ENCODE measurements at places on chromosomes 6 and 20.
A peak's percentile ranks its signal among the peaks of the same experiment; 100 is the strongest.

DNA sequence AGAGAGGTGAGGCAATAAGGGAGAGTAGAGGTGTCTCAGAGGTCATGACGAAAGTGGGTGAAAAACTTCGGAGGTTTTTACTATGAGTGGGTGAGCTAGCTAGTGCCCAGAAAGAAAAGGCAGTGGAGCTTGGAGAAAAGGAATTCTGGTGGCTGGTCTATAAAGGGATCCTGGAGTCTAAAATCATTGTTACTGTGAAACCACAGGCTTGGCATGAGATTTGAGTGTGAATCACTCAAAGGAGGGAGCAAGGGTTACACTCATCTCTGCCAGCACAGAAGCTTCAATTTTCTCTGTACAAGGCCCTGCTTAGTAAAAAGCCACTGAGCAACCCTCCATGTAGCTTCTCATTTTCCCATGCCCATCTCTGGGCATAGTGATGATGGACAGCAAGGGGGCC lies 47.5 kb downstream of the CD83 start:
- DNase-seq = no peak

GRCh38 chr6:45838451-45838850 lies 177.2 kb downstream of the CLIC5 start:
- no peak for DNase-seq

- DNase-seq = peak; percentile 82
Observed at GRCh38 chr6:82570083-82570482, 206.5 kb downstream of the TPBG start.

DNA sequence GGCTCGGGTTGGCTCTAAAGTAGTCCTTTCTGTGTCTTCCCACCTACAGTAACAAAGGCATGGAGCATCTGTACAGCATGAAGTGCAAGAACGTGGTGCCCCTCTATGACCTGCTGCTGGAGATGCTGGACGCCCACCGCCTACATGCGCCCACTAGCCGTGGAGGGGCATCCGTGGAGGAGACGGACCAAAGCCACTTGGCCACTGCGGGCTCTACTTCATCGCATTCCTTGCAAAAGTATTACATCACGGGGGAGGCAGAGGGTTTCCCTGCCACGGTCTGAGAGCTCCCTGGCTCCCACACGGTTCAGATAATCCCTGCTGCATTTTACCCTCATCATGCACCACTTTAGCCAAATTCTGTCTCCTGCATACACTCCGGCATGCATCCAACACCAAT lies 291.2 kb downstream of the ESR1 start:
- DNase-seq = no peak

- no peak for DNase-seq
Observed at GRCh38 chr6:88536071-88536625, 370.0 kb upstream of the CNR1 start.

- DNase-seq = no peak
Observed at GRCh38 chr6:148436466-148436865, 93.8 kb downstream of the SASH1 start.

DNA sequence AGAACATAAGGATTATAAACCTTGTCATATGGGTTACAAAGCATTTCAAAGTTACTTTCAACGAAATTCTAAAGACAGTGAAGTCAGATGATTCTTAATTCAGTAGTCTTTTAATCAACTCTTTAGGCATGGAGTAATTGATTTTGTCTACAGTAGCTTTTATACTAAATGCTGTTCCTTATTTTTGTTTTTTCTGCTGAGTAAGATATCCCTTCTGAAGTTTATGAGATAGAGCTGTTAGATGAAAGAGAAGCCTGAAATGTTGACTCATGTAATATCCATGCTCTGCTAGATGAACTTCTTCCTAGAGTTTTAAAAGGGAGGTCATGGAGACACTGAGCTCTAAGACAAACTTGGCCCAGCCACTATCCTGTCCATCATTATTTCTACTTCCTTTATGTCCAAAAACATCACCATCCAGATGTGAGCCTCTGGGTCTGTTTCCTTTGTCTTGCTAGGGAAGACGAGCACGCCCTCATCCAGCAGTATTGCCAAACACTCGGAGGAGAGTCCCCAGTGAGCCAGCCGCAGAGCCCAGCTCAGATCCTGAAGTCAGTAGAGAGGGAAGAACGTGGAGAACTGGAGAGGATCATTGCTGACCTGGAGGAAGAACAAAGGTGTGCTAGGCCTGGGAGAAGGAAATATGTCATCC lies 550.3 kb downstream of the UTRN start:
- DNase-seq = no peak

DNA sequence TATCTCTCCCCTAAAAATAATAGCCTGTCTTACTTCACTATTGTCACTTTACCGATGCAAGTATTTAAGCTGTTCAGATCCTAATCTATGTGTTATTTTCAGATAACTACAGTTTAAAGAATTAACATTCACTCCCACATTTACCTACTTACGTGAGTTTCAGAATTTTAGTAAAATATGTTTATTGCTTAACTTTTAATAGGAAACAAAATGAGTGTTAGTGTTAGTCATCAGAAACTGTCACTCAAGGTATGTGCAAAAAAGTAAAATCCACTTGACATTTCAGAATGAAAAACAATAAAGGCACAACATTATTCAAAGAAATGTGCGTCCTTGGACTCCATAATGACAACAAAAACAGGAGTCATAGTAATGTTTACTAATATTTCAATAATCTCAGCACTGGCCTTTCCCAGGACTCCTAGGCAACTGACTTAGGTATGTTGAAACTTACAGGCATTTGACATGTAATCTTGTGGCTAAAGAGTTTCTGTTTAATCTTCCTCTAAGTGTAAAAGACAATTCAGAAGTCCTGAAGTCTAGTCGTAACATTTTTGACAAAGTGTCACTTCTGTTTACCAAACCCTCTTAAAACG lies 4.5 kb downstream of the ATXN1 start:
- DNase-seq = no peak

DNA sequence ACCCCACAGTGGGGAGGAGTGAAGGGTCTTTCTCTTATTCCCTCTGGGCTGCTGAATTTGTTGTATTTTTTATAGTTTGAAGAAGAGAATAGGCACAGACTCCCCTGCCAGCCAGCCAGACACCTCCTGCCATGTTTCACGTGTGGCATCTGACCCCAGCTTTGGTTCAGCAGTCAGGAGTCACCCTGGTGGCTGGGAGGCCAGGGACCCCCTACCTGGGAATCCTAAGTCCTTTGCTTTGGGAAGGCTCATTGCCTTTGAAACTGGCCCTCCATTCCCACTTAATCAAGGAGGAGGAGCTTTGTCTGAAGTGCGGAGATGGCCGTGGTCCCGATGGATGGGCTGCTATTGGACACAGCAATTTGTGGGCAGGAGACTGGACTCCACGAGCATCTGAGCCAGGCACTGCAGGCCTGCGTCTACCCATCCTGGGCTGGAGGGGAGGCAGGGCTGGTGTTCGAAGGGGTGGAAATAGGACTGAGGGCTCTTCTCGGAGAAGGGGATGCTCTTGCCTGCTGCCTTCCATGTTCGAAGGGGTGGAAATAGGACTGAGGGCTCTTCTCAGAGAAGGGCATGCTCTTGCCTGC lies 196.1 kb downstream of the DLL1 start:
- no peak for DNase-seq

- no peak for DNase-seq
Observed at GRCh38 chr20:49891476-49892110, 23.7 kb downstream of the SPATA2 start.

DNA sequence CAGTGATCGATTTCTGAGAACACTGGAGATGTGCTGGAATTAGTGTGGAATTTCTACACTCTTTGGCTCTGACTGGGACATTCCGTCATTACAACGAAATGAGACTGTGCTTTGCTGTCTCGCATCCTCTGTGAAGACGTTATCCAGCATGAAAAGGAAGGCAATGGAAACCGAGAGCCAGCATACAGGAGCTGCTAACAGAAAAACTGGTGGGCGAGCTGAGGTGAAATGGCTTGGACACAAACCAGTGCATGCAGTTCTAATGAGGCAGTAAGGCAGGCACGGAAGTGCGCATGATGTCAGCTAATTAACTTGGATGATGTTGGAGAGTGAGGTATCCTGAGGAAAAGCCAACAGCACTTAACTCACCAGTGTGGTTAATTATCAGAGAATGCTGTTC lies 202.8 kb upstream of the AGPAT4 start:
- DNase-seq = no peak

DNA sequence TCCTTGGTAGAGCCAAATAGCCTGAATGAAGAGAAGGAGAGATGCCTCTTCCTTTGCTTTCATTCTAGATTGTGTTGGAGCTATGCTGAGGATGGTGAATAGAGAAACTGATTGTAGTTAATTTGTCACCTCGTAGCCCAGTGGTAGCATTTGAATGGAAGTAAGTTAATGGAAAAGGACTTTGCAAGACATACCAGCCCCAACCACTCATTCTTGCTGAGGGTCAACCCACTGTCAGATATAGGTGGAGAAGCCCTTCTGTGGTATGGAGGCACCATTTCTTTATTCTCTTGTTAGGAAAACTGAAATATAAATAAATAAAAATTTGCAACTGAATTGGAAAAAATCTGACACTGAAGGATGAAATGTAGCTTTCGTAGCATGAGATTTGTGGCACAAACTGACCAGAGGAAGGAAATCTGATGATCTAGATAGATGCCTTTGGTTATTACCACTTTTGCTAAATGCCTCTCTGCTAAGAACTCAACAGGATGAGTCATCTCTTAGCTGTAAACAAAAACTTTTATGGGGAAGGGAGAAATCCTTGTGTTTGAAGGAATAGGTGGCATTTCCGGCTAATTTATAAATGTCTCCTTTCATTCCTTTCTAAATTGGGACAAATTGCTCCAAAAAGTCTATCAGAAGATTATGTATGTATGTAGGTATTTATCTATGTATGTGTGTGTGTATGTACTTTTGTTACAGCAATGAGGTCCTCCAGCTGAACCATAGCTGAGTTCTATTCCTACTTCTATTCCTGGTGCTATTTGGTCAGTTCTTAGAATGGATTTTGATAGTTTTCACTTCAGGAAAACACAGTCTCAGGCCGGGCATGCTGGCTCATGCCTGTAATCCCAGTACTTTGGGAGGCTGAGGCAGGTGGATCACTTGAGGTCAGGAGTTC lies 76.5 kb upstream of the SUPT3H start:
- DNase-seq = no peak

- no peak for DNase-seq
Observed at GRCh38 chr6:152100183-152100618, 292.7 kb downstream of the ESR1 start.

GRCh38 chr6:166627875-166628801 lies 1.1 kb upstream of the RPS6KA2 start:
- peak; percentile 26 for DNase-seq

Data from NCI-H1930 (cell line).